ENCODE measurements at places on chromosomes 6 and 20. TPM values are rescaled to one million over a fixed set of nuclear protein-coding genes. Genes with fewer than 3 reads are reported as not detected.

The ADGRB3 gene
- total RNA-seq, result 2.0 TPM

The ANKRD66 gene
- 0.34 TPM for total RNA-seq

The FIG4 gene
- total RNA-seq, result 13.6 TPM

- DNase-seq, result no peak
These were observed 299.0 kb downstream of the DOK5 start for GRCh38 chr20:54774426-54774825.

The GGTLC1 gene
- total RNA-seq, result not detected

DNA sequence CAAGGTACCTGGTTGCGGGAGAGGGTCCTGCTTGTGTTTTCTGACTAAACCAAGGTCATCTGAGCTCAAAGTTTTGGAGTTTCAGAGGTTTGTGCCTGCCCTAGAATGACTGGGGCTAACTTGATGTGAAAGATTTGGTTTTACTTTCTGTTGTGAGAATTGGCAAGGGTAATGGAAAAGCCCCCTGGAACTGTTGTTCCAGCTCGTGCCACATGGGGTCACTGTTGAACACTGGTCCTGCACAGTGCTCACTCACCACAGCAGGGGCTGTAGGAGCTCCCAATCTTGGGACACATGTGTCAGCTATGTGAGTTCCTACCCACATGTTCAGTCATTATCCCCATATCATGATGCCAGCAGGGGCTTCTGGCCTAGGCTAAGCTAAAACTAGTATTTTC, 6.5 kb downstream of the TGM6 start:
- DNase-seq, result no peak

DNA sequence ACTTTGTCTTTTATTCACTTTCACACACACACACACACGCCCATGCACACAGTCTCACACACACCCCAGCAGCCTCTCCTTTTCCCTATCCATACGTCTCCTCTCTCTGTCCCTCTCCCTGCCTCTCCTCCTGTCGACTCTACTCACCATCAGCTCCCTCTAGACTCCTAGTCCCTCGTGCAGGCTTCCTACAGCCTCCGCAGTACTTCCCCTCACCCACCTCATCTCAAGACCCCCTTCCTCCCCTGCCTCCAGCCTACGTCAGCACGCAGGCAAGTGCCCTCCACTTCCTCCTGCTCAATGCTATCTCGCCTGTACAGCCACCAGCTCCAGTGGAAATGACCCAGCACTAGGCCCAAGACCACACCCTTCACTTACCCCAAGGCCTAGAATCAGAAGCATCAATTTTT, 820 bp upstream of the TREML2 start:
- no peak for DNase-seq

The POM121L2 gene
- 0.10 TPM for total RNA-seq

- DNase-seq, result no peak
These were observed 53.2 kb upstream of the THEMIS start for GRCh38 chr6:127954082-127954481.

The MOG gene
- total RNA-seq, result not detected

The SYCP2 gene
- total RNA-seq, result 0.88 TPM

The CST7 gene
- not detected for total RNA-seq

- DNase-seq, result peak; percentile 42
These were observed 159.2 kb downstream of the ANKRD60 start for GRCh38 chr20:58069207-58069606.

The RBPJL gene
- total RNA-seq, result not detected

DNA sequence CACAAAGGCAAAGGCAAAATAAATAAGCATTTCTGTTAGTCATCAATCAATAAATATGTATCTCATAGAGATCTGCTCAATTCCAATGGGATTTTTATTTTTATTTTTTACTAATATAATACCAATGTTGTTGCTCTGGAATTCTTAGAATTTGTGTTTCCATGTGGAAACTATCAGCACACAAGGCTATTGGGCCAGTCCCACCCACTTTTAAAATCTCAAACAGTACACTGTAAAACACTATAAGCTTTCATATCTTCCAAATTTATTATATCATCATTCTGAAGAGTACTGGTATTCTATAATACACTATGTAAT, 563.8 kb upstream of the MARCKS start:
- no peak for DNase-seq

DNA sequence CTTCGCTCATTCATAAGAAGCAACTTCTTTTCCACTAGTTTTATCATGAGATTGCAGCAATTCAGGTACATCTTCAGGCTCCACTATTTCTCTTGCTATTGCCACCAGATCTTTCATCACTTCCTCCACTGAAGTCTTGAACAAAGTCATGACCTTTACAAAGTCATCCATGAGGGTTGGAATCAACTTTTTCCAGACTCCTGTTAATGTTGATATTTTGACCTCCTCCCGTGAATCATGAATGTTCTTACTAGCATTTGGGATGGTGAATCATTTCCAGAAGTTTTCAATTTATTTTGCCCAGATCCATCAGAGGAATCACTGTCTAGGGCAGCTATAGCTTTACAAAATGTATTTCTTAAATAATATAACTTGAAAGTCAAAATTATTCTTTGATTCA, 1.5 kb downstream of the CENPQ start:
- DNase-seq, result no peak
